ENCODE measurements at places on chromosomes 11 and 22.

- no peak for DNase-seq
Measured at GRCh38 chr11:3060436-3061025, 3.3 kb upstream of the CARS1 start.

DNA sequence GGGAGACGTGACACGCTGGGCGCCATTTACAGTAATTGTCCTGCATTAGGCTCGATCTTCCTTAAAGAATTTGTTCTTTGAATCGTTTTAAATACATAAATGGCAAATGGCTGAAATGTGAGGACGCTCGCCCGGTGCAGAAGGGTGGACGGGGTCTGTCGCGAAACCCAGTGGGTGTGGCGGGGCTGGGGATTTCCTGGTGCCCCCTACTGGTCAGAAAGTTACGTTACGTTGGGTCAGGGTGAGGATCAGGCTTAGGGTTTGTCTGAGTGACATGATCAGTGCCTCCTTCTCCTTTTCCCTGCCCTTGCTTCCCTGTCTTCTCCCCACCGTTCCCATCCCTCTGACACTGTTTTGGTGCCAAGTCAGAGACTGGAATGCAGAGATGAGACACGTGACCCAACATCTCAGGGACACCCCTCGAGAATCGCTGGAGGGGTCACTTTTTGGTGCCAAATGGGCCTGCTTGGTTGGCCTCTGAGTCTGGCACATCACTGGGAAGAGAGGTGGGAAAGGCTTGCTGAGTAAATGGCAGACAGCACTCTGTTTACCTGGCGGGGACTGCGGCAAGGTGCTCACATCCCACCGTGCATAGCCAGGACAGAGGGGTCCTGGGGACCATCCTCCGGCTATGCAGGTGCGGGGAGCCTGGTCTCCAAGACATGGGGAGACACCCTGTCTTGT, 1107.6 kb downstream of the BRD1 start:
- no peak for DNase-seq

DNA sequence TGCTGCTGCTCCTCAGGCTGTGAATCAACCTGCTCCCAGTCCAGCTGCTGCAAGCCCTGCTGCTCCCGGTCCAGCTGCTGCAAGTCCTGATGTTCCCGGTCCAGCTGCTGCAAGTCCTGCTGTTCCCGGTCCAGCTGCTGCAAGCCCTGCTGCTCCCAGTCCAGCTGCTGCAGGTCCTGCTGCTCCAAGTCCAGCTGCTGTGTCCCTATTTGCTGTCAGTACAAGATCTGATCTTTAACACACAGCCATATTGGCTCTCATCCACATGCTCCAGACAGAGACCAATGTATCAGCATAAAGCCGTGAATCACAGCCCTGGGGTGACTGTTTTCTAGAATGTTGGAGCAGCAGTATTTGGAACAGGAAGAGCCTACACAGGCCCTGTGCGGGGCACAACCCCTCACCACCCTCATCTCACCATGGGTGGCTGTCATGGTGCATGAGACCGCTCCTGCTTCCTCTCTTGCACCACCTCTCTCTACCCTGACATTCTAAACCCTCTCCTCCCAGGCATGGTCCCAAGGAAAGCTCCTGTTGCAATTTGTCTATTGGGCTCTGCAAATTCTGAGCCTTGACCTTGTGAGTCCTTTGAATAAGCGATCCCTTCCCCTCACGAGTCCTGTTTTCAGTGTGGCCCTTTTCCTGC, 3.5 kb downstream of the KRTAP5-10 start:
- DNase-seq, result no peak

- peak; percentile 75 for DNase-seq
Measured at GRCh38 chr11:304915-305843, 2.4 kb upstream of the IFITM2 start.

DNA sequence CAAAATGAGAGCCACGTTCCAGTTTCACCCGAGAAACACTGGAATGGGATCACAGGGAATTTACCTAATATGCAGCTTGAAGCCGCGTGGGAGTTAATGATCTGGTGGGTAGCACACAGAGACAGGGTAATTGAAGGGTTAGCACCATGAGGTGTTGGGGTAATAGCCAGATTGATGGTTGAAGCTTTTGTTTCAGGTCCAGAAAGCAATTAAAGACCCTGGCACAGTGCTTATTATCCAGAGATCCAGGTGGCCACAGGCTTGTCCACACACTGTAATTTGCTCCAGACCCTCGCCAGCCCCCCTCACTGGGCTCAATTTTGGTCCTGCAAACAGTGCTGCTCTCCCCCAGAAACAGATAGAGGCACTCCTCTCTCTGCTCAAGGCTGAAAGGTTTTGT, 282.5 kb upstream of the ISX start:
- no peak for DNase-seq

DNA sequence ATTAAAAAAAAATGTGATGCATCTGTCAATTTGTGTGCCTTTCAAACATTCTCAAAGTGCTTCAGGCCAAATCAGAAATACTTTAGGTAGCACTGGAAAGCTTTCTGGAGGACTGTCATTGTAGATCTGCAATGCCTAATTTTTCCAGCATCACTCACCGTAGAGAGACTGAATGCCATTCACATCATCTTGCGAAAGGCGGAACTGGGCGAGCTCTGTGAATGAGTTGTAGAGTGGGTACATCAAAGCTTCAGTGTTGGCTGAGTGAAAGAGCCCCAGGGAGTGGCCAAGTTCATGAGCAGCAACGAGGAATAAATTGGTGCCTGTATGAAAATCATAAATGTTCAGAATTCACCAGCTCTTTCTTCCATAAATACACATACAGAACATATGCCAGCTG, 4.0 kb downstream of the MMP10 start:
- no peak for DNase-seq

GRCh38 chr11:4213746-4214145, 119.1 kb downstream of the RRM1 start:
- no peak for DNase-seq

GRCh38 chr11:22828373-22828772, 1.2 kb downstream of the SVIP start:
- DNase-seq, result no peak

DNA sequence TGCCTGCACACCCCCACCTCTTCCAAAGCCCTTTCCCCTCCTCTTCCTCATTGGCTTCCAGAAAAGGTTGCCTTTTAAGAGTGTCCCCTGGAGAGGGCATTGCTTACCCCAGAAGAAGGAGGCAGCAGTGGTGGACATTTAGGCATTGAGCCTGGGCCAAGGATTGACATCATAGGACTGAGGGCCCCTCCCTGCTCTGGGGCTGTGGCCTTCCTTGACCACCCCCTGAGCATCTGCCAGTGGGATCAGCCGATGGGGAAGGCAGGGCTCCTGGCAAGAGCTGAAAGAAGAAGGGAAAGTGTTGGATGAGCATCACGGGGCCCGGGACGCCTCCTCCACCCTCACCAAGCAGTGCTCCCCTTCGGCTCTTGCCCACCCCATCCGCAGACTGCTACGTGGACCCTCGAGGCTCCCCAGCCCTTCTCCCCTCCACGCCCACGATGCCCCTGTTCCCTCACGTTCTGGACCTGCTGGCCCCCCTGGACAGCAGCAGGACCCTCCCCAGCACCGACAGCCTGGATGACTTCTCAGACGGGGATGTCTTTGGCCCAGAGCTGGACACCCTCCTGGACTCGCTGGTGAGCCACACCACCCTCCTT, 37.4 kb downstream of the ZC3H7B start:
- DNase-seq, result no peak

DNA sequence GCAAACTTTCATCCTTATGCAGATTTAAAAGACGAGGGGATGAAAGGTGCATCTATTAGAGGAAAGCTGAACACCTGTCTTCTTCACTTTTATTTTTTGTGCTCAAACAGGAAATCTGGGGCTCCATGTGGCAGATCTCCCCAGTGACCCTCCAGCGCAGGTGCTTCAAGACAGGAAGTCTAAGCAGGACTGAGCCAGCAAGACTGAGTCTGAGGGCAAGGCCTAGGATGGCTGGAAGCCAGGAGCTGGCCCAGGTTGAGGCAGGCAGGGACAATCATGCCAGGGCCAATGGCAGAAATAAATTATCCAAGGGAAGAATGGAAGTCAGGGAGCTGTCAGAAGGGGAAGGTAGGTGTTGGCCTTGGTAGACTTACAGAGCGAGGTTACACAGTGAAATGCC, 101.1 kb upstream of the SPON1 start:
- no peak for DNase-seq

DNA sequence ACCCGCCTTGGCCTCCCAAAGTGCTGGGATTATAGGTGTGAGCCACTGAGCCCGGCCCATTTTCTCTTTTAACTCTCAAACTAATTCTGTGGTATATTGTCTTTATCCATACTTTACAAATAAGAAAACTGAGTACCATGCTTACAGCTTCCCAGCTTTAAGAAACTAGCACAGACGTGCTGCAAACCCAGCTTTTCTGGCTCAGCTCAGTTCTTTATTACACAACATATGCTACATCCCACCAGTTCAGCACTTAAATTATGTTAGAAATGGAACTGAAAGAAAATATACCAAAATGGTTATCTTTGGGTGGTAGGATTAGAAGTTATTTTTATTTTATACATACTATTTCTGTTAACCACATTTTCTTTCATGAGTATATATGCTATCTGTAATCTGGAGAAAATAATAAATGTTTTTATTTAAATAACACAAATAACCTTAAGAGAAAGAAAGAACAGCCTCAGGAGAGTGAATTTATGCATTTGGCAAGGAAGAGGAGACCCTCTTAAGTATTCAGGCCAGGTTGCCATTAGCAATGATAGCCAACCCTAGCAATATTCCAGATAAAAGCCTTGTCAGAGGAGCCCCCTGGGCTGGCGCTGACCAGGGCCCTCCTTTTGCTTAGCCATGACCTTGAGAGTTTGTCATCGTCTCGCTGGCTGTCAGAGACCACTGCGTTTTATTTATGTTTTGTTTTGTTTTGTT, 33.8 kb downstream of the SLN start:
- DNase-seq, result no peak

DNA sequence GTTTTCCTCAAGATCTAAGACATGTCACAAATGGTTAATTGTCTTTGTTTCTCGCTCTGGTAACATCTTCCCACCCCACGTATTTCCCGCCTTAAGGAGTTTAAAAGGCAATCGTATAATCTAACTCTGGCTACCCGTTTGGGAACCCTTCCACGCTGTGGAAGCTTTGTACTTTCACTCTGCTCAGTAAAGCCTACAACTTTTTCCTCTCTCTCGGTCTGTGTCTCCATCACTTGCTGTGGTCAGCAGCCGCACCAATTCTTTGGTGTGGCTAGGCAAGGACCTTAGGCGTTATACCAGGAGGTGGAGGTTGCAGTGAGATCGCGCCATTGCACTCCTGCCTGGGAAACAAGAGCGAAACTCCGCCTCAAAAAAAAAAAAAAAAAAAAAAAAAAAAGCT, 1430.1 kb downstream of the LRRC4C start:
- no peak for DNase-seq

DNA sequence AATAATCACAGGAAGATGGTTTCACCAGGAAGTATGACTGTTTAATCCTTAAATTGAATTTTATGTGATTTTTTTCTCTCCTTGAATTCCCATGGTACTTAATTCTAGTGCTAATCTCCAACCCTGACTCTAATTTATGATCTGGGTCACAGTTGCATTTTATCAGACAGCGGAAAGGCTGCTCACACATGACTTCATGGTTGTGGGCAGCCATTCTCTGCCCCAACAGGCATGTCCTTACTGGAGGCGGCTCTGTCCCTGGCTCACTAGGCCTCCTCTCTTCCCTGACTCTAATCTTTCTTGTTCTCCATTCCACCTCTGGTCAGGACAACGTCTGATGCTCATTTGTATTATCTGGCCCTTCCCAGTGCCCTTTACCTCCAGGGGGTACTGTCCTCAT, 184.4 kb downstream of the CHST1 start:
- no peak for DNase-seq

DNA sequence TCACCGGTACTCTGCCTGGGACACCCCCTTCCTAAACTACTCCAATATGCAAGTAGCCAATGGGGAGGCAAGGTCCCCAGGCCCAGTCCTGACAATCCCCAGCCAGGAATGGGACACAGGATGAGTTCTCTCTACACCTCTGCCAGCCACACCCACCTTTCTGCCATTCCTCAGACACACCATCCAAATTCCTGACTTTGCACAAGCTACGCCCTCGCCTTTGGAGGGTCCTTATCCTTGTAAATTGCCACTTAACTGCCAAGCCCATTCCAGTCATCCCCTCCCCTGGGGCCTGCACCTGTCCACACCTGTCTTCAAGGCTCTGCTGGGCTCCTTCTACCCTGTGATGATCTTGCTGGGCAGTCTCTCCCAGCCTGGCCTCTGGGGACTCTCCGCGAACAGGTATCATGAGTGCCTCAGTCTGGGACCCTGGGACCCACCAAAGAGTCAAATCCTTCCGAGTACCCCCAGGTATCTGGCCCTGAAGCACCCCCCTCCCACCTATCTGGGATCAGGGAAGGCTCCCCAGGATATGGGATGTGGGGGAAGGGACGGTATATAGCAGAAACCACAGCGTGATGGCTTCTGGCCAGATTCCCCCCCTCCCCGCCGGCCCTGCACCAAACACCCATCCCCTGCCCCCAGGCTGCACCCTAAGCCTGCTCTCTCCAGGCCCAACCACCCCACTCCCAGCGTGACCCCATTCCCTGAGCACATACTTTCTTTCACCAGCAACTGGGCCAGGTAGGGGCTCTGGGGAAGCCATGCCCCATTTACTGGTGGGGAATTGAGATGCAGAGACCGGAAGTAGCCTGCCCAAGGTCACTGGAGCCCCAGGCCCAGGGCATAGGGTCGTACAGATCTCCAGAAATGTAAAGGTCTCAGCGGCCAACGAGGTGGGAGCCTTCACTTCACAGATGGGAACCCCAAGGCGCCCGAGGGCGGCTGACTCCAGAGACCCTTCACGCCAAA, 806 bp downstream of the ARAP1 start:
- no peak for DNase-seq

GRCh38 chr11:125918140-125918840, 14.0 kb downstream of the DDX25 start:
- DNase-seq, result no peak

DNA sequence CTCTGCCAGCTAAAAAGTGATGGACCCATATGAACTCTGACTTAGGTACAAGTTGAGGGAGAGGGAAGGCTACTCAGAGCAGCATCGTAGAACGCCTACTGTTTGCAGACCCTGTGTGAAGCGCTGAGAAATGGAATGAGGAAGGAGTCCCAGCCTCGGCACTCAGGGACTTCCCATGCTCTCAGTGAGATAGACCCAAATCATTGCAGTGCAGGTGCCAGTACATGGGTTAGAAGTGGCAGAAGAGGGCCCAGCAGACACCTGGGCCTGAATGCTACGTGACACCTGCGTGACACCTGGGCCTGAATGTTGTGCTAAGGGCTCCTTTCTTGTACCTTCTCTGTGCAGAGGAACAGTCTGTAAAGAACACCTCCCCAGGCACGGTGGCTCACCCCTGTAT, 2.6 kb upstream of the PDGFB start:
- DNase-seq, result no peak

- no peak for DNase-seq
Measured at GRCh38 chr11:109285465-109285864, 136.5 kb upstream of the C11orf87 start.

- no peak for DNase-seq
Measured at GRCh38 chr11:87780068-87780413, 395.2 kb downstream of the RAB38 start.

All from CD4-positive, alpha-beta memory T cell (primary cell).